EH (cell line): ENCODE measurements at places on chromosomes 5 and 9.

DNA sequence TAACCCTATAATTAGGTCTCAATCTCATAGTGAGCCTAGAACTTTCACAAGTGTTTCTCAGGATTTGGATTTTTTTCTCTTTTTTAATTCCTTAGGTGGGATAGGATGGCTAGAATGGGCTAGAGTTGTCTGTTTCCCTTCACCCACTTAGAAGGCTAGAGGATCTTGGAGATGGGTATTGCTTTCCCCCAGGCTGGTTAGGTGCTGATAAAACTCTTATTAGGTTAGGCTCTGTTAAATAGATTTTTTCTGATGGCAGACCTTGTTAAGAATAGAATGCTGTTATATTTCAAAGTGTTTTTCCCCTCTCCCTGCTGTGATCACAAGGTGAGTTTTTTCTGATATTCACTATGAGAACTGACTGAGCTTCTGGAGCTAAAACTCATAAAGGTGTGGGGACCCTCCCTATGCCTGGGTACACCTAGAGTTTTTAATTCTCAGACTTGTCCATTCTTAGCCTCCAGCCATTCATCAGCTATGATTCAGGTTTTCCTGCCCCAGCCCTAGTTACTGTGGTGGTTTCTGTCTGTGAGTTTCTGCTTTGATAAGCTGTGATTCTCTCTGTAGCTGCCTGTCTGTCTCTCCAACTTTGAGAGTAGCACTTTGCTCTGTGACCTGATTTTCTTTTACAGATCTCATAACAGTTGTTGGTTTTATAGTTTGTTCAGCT is 132.4 kb downstream of the HACD4 start:
- peak; percentile 30 for DNase-seq

DNA sequence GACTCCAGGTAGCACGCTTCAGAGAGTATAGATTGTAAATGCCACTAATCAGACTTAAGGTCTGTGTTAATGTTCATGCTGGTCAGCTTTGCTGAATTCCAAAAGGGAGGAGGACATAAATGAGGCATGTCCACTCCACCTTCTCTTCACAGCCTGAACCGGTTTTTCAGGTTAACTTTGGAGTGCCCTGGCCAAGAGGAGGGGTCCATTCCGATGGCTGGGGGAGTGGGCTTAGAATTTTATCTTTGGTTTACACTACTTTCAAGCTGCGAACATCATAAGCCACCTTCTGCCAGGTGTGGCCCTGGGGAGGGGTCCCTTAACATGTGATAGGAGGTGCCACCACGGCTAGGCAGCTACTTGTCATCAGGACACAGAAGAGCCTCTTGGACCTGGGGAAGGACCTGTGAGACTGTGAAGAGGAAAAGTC is 24.2 kb downstream of the ABO start:
- DNase-seq, result no peak

DNA sequence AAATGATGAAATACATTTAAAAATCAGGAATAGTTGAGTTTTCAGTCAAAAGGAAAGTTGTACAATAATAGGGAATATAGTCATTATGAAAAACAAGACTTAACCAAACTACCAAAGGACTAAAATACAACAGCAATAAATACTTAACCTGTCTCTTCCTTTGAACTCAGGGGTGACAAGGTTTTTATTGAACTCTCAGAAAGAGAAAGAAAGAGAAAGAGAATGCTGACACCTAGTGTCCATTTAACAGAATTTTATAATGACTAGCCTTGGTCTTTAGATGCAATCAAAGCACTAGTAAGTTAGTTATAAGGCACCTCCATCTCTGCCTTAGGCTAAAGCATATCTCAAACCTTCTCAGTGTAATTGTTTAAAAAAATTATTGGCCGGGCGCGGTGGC is 47.5 kb downstream of the UIMC1 start:
- peak; percentile 35 for DNase-seq

GRCh38 chr5:2865856-2866255 is 114.4 kb upstream of the IRX2 start:
- no peak for DNase-seq

DNA sequence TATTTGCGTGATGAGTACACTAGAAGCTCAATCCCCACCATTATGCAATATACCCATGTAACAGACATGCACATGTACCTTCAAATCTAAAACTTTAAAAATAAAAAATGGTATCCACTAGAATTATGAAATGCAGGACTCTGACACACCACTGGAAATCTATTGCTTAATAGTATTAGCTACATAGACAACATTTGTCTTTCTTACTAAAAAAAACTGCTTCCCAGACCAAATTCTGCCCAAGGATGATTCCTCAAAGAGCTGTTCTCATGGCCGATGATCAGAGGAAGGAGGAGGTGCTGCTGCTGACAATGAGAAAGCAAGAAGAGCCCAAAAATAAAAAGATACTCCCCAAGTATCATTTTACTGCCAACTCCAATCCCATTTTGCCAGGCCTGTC is 67.2 kb downstream of the TTC39B start:
- DNase-seq, result no peak

DNA sequence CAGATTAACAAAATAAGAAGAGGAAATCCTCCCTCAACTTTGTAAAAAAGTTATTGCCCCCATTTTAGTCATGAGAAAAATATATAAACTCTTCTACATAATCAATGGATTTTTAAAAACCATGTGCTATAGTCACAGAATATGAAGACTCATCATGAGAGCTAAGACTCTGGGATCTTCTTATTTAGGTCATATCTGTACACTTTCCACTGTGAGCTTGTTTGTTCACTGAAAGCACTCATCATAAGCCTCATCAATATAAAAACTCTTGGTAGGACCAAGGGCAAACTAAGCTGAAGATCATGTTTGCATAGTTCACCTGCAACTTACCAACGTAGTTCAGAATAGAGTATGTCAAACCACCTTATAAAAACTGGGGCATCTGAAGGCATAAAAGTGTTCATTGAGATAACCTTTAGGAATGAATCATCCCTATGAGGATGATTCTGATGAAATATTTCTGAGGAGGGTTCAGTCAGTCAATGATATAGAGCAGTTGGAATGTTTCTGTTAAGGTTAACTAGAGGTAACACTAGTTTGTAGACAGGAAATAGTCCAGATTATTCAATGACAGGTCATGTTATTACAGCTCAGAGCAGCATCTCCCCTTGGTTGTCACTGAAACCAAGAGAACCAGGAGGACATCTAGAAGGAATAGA is 289.9 kb upstream of the SMC2 start:
- DNase-seq, result peak; percentile 53

GRCh38 chr5:134227259-134227658 is 1.4 kb upstream of the PPP2CA start:
- DNase-seq, result no peak

DNA sequence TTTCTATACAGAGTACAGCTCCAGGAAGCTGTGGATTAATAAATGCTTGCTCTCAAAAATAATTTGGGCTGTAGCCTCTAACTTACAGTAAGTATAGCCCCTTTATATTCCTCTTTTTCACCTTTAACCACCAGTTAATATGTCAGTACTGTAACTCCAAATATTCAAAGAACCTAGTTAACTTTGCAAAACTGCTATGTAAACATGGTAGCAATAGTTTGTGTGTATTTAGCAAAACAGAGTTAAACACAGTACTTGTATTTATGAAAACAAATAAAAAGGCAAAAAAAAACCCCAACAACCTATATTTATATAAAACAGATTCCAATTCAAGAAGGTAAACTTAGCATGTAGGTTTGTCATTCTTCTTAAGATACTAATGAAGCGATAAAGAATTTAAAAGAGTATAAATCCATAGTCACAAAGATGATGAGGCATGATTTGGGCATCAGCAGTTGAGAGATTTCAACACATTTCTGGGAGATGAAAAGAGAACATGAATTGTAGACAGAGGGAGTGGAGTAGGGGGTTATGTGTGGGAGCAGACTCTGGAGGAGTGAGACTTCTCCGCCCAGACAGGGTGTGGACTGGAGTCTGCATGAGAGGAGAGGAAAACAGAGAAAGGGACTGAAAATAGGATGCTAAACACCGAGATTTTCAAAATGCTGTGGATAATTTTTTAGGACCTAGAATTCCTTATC is 47.0 kb upstream of the F2RL1 start:
- DNase-seq, result no peak

DNA sequence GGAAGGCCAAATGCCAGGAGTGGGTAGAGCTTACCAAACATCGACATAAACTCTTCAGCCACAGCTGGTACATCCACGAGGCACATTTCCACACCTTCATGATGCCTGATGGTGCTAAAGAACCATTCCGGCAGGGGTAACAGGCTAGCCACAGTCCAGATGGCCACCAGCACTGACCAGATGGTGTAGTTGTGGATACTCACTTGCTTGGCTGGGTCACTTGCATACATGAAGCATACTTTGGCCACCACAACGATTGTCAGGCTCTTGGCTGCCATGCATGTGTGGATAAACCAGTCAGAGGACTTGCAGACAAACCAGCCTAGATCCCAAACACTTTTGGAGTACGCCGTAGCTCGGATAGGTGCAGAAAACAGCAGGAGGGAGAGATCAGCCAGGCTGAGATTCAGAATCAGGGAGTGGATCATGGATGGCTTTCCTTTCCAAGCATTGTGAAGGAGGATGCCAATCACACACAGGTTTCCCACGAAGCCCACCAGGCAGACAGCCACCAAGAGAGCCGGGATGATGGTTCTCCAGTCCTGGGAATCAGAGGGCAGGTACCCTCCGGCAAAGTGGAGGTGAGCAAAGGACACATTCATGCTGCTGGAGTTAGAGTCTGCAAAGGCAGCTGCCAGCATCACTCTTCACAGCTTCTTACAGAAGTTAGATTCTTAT is 378 bp downstream of the GPR151 start:
- DNase-seq, result peak; percentile 2

GRCh38 chr9:133557581-133557980 is 23.1 kb downstream of the ADAMTSL2 start:
- no peak for DNase-seq

DNA sequence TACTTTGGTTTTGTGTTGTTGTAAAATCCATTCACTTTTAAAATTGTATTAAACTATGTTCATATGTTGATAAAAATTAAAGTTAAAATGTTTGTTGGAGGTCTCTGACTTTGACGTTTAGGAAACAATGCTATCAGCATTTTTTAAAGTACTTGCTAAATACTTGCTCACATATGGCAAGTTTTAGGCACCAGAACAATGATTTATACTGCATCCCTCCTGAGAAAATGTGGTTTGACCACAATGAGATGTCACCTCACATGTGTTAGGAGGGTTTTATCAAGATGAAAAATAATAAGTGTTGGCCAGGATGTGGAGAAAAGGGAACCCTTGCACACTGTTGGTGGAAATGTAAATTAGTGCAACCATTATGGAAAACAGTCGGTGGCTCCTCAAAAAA is 180.8 kb downstream of the HSD17B3 start:
- no peak for DNase-seq

DNA sequence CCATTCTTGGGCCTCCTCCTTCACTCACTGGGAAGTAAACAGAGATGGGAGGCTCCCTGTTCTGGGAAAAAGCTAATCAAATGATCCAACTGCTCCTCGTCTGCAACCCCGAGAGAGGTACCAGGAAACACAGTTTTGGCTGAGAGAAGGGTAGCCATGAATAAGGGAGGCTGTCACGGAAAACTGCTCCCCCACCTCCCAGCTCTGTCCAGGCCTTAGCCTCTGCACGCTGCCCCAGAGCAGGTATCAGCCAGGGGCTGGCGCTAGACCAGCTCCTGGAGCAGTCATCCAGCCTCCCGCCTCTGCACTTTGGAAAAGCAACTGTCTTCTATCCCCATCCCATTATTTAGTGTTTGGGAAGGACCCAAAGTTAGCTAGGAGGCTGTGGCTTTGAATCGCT is 266.1 kb downstream of the NDUFS4 start:
- DNase-seq, result no peak

GRCh38 chr5:134226441-134227192 is 744 bp upstream of the PPP2CA start:
- peak; percentile 34 for DNase-seq

- no peak for DNase-seq
Observed at GRCh38 chr9:80552931-80553330, 981.2 kb downstream of the TLE4 start.

- DNase-seq, result no peak
Observed at GRCh38 chr9:38118862-38119438, 49.9 kb upstream of the SHB start.

- DNase-seq, result peak; percentile 57
Observed at GRCh38 chr5:151257731-151258181, 4.8 kb downstream of the GM2A start.

DNA sequence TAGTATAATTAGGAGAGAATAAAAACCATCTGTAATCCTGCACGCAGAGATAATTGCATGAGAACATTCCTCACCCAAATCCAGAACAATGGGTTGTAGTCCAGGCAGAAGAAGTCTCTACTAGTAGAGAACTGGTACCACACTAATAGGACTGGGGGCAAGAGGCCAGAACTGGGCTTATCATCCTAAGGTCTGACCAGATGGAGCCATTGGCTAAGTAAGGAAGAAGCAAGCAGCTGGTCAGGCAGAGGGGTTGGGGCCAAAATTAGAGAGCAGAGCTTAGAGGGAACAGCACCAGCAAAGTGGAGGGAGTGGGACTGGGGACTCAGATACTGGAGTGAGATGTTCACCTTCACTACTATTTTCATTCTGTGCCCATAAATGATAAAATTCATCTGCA is 35.4 kb upstream of the MAP1B start:
- DNase-seq, result no peak

DNA sequence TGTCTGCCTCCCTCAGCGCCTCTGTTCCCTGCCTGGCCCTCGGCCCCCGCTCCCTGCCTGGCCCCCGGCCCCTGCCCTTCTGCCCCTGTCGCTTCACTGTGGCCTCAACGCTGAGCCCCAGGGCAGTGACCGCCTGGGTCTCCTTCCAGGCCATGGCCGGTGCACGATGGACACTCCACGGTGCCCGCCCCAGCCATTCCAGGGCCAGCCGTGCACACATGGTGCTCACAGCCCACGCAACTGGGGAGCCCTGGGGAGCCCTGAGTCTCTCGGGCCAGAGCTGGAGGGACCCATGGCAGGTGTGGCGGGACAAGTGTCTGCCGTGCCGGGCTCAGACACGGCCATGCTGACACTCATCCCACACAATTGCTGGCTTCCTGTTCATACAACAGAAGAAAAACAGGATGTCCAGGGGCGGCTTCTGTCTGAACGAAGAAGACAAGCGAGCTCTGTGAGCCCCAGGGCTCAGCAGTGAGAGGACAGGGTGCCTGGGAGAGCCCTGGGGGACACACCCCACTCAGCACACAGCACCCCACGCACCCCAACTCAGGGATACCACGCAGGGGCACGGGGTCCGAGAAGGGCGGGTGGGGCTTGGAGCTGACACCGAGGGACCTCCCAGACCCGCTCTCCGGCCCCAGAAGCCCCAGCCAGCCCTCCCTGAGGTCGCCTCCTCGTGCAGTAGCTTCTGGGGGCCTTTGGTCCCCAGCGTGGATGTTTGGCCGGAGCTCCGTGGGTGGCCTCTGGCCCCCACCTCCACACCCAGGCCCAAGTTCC is 35.7 kb downstream of the EXD3 start:
- DNase-seq, result no peak

DNA sequence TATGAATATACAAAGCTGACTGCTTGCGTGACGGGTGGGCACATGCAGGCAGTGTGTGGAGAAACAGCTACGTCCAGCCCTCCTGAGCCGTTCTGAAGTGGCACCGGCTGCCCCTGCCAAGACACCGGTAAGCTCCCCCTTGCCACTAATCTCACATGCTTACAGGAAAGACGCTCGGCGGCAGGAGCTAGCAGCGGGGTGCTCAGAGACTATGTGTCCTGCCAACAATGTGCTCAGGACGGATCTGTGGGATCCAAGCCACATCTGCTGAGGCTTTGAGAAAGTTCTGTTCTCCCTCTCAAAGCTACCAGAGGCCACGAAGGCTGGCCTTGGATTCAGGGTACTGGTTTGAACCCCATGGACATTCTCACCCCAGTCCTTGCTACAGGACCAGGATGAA is 157.2 kb upstream of the PHYKPL start:
- no peak for DNase-seq
